ENCODE measurements at places on chromosomes 7 and 10. TPM values are rescaled to one million over a fixed set of nuclear protein-coding genes. Genes with fewer than 3 reads are reported as not detected.

KNDC1 gene
- total RNA-seq, result 6.4 TPM

TMEM140 gene
- 0.68 TPM for total RNA-seq

VWDE gene
- 1.0 TPM for total RNA-seq

NUDT5 gene
- 67.7 TPM for total RNA-seq

WNT2 gene
- total RNA-seq, result 2.8 TPM

FLNC gene
- total RNA-seq, result 54.0 TPM

UCN3 gene
- total RNA-seq, result 3.4 TPM

CTBP2 gene
- total RNA-seq, result 113 TPM

FZD1 gene
- 23.8 TPM for total RNA-seq

COPS6 gene
- total RNA-seq, result 87.0 TPM

IL6 gene
- total RNA-seq, result not detected

METTL27 gene
- 8.5 TPM for total RNA-seq

MYO1G gene
- total RNA-seq, result 0.53 TPM

GARIN1A gene
- total RNA-seq, result 2.4 TPM

GRCh38 chr10:129653428-129653827 lies 186.4 kb downstream of the MGMT start:
- DNase-seq, result no peak

GRCh38 chr7:42618651-42619360 lies 293.1 kb downstream of the C7orf25 start:
- DNase-seq, result no peak

DNA sequence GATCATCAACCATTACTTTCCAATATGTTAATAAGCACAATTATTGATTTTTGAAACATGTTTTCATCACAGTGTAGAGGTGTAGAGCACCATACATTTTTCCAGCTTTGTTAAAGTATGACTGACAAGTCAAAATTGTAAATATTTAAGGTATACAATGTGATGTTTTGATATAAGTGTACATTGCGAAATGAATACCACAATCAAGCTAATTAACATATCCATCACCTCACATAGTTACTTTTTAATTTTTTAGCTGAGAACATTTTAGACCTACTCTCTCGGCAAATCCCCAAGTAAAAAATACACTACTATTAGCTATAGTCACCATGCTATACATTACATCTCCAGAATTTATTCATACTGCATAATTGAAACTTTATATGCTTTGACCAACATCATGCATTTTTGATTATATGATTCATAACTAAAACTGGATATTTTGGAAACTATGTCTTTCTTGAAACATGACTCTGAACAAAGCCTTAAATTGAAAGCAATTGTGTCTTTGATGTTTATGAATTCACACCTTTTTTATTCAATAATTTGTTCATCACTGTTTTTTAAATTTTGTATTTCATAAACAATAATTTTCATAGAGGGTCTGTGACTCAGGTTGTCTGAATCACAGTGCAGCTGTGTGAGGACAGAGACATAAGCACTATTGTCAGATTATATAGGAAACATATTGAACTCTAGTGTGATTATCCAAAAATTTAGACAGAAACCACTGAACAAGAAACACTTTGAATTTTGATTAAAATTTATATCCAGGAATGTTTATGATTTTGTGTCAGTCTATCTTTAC lies 486.1 kb downstream of the SEMA3D start:
- no peak for DNase-seq

DNA sequence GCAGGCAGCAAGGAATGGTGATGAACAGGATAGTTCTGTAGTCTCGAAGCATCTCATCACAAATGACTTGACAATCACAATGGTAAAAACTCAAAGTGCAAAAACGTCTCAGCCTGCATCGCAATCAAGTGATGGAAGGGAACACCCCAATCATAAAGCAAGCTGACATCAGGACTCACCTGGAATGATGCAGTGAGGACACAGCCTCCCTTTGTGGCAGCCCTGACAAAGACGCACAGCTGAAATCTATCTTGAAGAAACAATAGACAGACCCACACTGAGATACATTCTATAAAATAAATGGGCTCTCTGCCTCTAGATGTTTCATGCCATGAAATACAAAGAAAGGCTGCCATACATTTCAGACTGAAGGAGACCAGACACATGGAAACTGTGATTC lies 748.0 kb upstream of the IGFBP3 start:
- DNase-seq, result no peak

- no peak for DNase-seq
Observed at GRCh38 chr10:112977426-112977898, 27.4 kb downstream of the TCF7L2 start.

GRCh38 chr7:8146106-8146787 lies 115.7 kb downstream of the ICA1 start:
- no peak for DNase-seq

DNA sequence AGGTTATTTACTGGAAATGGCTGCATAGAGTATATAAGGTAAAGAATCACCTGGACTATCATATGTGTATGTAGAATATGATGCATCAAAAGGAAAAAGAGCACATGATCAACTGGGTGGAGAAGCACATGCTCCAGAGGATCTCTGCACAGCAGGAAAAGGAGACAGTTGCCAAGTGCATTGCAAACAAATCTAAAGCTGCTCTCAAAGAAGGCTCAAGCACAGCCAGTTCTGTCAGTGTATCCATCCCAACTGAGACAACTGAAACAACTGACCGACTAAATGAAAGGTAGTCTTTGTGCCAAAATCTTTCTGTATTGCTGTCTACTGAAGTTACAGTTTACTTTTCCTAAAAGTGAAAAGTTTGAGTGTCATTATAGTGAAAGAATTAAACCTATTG lies 83.2 kb upstream of the SGCE start:
- no peak for DNase-seq

- no peak for DNase-seq
Observed at GRCh38 chr7:123849855-123850254, 4.9 kb downstream of the HYAL4 start.

GRCh38 chr7:11625669-11626068 lies 206.3 kb downstream of the THSD7A start:
- no peak for DNase-seq

DNA sequence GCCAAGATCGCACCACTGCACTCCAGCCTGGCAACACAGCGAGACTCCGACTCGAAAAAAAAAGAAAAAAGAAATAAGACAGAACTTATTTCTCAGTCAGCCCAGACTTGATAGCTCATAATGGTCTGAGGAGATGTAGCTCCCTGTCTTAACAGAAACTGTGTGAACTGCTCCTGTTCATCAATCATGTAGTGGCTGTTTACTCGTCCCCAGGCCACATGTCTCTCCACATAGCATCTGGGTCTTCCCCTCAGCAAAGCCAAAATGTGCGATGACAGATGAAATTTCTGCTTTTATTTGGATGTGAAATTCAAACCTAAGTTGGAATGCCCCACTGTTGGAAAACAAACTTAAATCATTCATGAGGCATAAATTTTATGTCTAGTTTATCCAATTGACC lies 219.0 kb downstream of the CACNA2D1 start:
- DNase-seq, result no peak

- no peak for DNase-seq
Observed at GRCh38 chr7:151113344-151114150, 27.3 kb downstream of the AGAP3 start.

DNA sequence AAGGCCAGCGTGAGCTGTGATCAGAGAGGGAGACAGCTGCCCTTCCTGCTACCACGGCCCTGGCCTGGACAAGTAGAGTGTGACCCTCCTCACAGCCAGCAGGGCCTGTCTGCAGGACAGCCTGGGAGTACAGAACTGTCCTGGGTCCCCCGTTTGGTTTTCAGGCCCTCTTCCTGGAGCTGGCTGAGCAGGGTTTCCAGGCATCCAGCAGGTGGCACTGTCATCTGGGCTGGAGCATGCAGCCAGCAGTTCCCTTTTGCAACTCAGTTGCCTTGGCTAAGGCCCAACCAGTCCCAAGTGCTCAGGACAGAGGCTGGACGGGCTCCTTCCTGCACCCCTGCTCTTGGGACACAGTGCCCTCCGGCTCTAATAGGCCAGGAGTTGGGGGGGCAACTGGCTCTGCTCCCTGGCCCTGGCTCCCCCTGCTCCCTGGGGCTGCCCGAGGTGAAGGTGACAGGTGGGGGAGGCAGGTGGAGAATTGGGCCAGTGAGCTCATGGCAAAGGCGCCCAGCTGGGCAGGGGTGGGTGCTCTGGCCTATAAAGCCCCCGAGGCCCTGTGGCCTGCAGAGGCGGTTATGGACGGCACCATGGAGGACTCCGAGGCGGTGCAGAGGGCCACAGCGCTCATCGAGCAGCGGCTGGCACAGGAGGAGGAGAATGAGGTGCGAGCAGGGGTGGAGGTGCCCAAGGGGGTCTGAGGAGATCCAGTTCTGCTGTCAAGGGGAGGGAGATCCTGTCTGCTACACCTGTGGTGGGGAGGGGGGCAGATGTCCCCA lies at the start of gene ANKRD2:
Gene ANKRD2, plus strand, starts transcription at position 566 of the 776 bp plus-strand sequence. Its CDS starts 10 bp downstream, at position 576.
- DNase-seq, result no peak

- DNase-seq, result no peak
Observed at GRCh38 chr10:133129071-133129858, 30.8 kb upstream of the KNDC1 start.

- DNase-seq, result no peak
Observed at GRCh38 chr10:22301193-22301592, 15.0 kb upstream of the COMMD3 start.

DNA sequence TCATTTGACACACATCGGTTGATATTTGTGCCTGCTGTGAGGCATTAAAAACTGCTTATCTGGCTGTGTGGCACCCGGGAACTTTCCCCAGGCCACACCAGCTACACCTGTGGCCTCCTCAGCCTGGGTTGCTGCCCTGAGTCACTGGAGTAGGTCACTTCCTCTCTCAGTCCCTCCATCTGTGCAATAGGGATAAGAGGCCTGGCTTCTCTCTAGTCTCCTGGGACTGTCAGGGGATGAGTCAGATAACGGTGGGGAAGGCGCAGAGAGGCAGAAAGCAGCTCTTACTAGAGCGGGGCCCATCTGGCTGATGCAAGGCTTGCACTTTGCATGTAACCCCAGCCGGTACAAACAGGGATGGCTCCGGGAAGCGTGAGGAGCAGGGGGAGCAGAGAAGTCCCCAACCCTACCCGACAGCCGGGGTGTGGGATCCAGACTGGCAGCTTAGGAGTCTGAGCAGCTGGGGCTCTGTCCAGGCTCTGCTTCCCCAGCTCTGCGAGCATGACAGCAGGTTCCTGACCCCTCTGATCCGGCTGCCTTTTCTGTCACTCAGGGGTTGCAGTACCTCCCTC lies 34.0 kb downstream of the DNAJB12 start:
- no peak for DNase-seq

- DNase-seq, result no peak
Observed at GRCh38 chr10:80413271-80413996, 5.1 kb downstream of the PRXL2A start.

DNA sequence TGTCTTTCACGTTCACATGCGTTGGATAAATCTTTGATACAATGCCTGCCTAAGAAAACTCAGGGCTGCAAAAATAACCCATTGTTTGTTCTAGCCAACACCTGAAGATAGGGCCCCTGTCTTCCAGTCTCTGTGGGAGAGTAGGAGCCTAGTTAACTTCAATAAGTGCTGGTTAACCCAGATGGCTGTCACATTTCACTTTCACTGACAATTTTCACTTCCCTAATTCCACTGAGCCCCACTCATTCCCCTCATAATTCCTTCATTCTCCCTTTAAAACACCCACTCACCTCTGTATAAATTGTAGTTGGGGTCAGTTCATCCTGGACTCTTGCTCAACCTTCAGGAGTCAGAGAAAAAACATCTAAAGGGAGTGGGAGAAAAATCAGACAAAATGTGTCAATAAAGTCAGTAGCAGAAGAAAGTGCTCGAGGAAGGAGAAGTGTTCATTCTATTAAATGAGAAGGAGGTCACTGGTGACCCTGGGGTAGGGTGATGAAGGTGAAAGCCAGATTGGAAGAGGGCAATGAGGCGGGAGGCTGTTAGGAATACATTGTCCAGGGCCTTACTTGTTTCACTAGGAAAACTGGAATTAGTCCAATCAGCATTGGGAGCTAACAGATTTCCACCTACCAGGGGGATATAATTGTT lies 51.2 kb upstream of the ABI1 start:
- no peak for DNase-seq

GRCh38 chr10:62093863-62094291 lies 174.8 kb downstream of the RTKN2 start:
- DNase-seq, result no peak

GRCh38 chr7:151677581-151678226 lies 158.0 kb upstream of the RHEB start:
- no peak for DNase-seq

DNA sequence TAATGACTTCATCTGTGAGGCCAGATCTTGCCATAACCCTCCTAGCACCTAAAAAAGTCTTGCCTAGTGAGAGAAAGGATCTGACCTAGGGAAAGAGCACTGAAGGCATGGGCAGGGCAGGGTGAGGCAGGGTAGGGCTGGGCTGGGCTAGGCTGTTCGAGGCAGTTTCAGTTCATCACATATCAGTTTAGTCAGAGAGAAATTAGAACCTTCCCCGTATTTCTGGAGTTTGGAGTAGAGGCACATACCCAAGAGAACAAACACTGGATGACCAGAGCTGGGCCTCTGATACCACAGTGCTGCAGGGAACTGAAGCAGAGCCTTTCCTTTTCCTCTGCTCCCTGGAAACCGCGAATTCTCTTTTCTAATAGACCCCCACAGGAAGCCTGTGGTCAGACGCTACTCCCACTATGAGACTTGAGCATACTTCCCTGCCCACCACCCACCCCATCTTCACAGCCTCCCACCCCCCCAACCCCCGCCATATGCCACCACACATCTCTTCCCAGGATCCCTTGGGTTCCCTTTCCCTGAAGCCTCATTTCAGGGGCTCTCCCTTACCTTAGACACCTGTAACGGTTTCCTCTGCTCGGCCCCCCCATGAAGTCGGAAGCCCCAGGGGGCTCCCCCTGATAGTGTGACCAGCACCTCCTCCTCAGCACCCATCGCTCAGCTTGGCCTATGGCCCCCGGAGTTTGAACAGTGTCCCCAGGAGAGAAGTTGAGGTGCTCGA lies 406 bp downstream of the SYNPO2L start:
- DNase-seq, result no peak

DNA sequence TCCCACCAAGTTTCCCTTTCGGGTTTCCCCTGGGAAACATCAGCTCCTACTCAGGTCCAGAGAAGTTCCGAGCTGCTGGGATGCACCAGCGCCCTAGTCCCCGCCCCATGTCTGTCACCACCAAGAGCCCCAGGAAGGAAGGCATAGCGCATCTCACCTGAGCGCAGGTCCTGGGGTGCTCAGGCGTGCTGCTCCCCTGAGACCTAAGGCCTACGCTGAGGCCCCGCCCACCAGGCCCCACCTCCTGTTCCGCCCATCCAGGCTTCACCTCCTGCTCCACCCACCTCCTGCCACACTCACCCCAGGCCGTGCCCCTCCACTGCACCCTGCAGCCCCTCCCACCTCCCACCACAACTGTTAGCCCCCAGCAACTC lies 1.2 kb upstream of the TFR2 start:
- DNase-seq, result no peak
